Activated naive CD4-positive, alpha-beta T cell (primary cell): ENCODE measurements at places on chromosomes 6 and 20.

GRCh38 chr6:43665376-43665775 is 20.5 kb downstream of the RSPH9 start:
- DNase-seq, result no peak

- no peak for DNase-seq
Measured at GRCh38 chr6:87115402-87116135, 20.7 kb upstream of the CGA start.

DNA sequence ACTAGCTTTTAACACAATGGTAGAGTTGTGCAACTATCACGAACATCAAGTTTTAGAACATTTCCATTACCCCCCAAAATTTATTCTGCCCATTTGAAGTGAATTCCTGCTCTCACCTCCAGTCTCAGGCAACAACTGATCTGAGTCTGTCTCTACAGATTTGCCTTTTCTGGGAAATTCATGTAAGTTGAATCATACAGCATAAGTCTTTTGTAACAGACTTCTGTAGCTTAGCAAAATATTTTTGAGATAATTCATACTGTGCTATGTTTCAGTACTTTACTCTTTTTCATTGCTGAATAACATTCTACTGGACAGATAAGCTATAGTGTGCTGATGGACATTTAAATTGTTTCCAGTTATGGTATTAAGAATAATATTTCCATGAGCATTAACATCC is 447.3 kb upstream of the GJE1 start:
- DNase-seq, result no peak

- no peak for DNase-seq
Measured at GRCh38 chr6:87146363-87146762, 9.0 kb upstream of the ZNF292 start.

- peak; percentile 55 for DNase-seq
Measured at GRCh38 chr20:57392512-57393271, 1.5 kb downstream of the RBM38 start.

DNA sequence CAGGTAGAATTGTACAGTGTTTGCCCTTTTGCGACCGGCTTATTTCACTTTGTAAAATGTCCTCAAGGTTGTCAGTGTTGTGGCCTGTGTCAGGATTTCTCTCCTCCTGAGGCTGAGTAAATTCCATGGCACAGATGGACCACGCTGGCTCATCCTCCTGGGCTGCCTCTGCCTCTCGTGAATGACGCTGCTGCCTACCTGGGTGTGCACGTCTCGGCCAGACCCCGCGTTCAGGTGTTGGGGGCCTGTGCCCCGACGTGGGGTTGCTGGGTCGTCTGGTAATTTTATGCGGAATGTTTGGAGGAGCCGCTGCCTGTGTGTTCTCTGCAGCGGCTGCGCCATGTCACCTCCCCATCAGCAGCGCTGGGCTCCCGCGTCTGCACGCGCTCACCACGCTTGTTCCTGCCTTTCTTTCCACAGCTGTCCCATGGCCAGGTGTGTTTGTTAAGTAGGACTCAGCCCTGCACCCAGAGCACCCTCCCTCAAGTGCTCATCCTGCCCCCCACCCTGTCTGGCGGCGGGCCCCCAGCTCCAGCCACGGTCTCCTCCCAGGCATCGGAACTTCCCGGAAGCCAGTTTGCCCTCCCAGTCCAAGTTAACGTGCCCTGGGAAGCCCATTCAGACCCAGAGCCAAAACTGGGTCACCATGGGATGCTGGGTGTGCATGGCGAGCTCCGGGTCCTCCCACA is 36.1 kb upstream of the CHRNA4 start:
- DNase-seq, result no peak

- DNase-seq, result no peak
Measured at GRCh38 chr6:132685009-132685408, 26.0 kb upstream of the TAAR1 start.

DNA sequence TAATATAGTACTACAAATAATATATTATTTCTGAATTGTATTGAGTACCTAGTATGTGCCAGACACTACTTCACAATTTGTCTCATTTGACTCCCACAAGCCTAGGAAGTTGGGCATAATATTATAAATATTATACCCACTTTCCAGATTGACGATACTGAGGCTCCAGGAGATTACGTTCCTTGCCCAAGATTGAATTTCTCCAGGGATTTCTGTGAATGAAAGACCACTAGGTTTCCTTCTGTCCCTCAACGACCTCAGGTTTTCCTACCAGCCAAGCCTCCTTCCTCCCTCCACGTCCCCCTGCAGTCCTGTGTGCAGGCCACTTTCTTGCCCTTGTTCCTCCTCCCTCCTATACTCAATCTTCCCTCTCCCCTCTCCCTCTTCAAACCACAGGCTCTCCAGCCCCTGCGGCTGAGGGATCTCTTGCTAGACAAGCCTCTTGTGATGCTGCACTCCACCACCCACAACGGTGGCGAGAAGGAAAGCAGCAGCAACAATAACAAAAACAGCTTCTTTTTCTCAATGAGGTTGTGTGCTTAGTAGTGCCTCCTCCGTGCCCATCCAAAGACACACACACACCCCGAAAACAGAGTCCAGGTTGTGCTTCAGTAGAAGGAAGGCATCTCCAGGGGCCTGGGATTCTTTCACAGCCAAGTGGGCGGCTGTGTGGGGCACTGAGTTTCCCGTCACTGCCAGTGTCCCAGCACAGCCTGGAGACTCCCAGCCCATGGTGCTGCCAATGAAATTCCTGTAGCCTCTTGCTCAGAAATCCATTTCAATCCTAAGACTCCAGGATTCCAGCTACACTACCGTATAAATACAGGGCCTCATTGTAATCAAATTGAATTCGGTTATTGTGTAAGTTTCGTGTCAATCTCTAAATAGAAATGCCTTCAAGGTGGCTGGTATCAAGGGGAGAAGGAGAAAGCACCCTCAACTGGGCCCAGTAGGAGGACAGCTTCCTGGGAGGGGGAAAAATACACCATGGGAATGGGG is 94.4 kb downstream of the NCR2 start:
- no peak for DNase-seq

GRCh38 chr20:51910321-51911050 is 108.2 kb upstream of the SALL4 start:
- no peak for DNase-seq

DNA sequence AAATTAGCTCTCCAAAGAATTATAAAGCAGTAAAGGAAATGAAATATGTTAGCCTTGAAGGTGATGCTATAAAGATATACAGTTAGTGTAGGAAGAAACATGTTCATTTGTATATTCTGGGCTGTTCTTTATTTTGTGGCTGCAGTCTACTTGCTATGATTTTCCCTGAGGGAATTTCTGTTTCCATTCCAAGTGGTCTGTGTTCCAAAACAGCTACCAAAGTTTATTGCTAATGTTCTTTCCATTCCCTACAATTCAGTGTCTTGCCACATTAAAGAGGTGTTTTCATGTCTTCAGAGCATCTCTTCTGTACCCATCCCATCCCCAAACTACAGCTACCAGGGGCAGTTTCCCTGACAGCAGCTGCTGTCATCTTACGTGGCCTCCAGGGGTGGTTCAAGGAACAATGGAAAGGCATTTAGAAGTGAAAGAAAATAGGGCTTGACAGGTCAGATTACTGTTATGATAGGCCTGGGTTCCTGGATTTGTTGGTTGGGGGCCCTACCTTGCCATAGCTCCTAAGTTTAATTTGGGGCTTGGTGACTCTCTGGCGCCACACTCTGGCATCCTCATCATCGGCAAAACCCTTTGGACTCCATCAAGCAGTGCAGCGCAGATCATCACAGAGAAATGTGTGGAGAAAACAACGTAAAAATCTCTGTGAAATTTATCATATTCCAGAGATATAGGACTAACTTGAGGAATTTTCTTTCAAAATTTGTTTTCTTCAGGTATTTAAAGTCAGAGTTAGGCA is 33.8 kb upstream of the AIG1 start:
- DNase-seq, result peak; percentile 23

DNA sequence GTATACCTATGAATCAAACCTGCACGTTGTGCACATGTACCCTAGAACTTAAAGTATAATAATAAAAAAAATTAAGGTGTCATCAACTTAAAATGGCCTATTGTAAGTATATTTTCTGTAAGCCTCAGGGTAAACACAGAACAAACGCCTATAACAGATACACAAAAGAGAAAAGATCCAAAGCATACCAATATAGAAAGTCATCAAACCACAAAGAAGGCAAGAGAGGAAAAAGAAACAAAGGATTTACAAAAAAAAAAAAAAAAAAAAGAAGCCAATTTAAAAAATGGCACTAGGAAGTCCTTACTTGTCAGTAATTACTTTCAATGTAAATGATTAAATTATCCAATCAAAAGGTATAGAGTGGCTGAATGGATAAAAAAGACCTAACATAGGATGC is 24.6 kb upstream of the ASF1A start:
- no peak for DNase-seq

- no peak for DNase-seq
Measured at GRCh38 chr20:312067-312466, 13.3 kb upstream of the SOX12 start.

DNA sequence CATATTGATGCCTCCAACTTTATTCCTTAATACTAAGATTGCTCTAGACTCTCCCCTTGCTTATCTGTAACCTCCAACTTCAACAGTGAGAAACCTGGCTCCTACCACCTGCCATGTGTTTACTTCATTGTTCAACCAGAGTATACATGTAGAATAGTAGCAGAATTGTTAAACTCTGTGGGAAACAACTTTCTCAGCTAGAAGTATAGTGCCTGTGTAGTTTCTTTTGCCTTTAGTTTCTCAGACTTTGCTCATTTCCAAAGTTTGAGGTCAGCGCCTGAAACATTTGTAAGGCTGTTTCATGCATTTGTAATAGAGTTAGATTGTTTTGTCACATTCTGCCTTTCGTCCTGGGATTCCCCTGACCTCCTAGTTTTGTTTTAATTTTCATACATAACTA is 34.9 kb upstream of the HECA start:
- no peak for DNase-seq

DNA sequence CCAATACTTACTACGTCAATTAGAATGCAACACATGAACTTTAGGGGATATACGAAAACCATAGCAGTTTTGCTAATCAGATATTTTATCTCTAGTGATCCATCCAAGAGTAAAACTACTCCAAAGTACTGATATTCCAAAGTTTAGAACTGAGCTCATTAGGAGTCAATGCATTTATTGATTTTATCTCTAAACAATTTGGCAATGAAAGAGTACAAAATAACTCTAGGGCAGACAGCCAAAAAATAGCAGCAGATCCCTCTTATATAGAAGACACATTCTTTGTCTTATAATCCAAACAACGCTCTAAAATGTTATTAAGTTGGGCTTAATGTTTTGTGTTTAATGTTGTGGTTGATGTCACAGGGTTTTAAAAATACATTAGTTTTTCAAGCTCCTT is 923.9 kb upstream of the MAN1A1 start:
- no peak for DNase-seq

GRCh38 chr6:90350689-90351554 is 54.3 kb upstream of the BACH2 start:
- peak; percentile 12 for DNase-seq

DNA sequence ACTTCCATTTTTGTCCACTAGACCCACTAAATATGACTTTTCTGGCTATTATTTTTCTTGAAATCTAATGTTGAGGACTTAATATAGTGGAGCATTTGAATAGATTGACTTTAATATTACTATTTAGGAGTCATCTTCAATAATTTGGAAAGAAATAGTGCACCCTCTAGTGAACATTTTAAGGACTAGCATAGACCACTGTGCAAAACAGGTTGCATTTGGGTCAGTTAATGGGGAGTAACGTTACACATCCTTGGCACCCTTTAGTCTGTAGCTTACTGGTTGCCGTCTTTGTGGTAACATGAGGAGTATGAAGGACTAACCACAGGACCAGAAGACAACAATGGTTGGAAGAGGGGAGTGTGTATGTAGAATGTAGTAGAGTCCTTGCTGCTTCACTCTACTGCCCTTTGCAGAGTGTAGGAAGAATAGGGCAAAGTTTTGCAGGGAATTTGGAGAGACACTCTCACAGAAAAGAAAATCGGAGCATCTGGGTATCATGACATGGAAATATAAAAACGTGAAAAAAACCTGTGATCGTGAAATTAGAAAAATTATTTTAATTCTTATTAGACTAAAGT is 25.2 kb downstream of the RFPL4B start:
- no peak for DNase-seq

GRCh38 chr6:137303441-137303840 is 84.3 kb upstream of the IFNGR1 start:
- no peak for DNase-seq

DNA sequence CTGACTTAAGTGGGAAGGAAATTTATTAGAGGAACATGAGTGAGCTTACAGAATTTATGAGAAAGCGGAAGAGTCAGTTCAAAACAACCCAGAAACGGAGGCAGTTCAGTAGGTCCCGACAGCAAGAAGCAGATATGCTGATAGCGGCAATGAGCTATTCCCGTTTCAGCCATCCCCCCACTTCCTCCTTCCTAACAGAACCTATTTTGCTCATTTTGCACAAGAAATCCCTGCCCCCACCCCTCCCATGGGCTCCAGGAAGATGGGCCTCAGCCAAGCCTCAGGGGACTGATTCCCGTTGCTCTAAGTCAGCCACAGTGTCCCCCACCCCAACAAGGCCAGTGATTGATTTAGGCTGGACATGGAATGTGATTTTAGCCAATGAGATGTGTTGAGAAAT is 157.5 kb downstream of the CEBPB start:
- DNase-seq, result no peak

DNA sequence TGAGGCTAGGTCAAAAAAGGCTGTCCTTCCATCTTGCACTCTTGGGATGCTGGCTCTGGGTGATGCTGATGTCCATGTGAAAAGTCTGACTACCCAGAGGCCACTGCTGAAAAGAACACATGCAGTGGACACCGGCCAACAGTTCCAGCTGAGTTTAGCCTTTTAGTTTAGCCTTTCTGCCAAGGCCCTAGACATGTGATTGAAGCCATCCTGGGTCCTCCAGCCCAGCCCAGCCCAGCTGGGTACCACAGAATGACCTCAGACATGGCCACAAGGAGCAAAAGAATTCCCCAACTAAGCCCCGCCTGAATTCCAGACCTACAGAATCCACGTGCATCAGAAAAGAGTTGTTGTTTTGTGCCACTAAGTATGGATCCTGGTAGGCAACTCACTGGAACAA is 17.4 kb downstream of the PIGT start:
- no peak for DNase-seq

- no peak for DNase-seq
Measured at GRCh38 chr6:31467151-31467550, 30.8 kb upstream of the MICB start.

- DNase-seq, result no peak
Measured at GRCh38 chr6:22028403-22029090, 268.3 kb downstream of the PRL start.

GRCh38 chr6:9620263-9620662 is 794.6 kb downstream of the TFAP2A start:
- no peak for DNase-seq
